ENCODE measurements at places on chromosomes 6 and 20.
A peak's percentile ranks its signal among the peaks of the same experiment; 100 is the strongest.

GRCh38 chr6:36933102-36933501, 21.4 kb upstream of the PI16 start:
- DNase-seq, result no peak

- no peak for DNase-seq
These were observed 86.3 kb downstream of the SOX4 start for GRCh38 chr6:21679761-21680265.

DNA sequence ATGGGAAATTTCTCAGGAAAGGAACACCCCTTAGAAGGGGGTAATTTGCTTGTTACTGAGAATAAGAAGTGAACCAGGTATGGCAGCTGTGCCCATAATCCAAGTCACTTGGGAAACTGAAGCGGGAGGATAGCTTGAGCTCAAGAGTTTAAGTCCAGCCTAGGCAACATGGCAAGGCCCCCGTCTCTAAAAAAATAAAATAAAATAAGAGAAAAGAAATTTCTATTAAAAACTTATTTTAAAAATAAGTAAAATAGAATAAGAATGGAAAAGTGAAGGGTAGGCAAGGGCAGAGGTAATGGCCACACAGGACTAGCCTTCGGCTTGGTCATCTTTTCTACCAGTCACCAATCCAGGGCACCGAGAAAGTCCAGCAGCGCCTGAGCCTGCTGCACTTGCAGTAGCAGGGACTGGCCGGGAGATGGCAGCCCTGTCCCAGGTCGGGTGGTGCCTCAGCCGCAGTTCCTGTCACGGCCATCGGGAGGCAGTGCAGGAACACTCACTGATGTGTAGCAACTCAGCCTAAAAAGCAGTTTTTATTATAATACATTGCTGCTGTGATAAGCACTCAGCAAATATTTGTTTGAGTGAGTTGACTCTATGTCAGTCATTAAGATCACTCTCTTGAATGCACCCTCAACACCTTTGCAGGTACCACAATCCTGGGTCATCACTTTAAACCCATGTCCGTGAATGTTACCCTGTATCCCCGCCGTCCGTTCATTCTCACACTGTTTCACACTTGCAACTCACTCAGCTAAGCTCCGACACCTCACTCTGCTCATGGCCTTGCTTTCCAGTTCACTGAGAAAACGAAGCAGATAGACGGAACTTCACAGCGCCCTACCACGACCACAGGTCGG, 23.2 kb upstream of the GCM1 start:
- peak; percentile 87 for DNase-seq

DNA sequence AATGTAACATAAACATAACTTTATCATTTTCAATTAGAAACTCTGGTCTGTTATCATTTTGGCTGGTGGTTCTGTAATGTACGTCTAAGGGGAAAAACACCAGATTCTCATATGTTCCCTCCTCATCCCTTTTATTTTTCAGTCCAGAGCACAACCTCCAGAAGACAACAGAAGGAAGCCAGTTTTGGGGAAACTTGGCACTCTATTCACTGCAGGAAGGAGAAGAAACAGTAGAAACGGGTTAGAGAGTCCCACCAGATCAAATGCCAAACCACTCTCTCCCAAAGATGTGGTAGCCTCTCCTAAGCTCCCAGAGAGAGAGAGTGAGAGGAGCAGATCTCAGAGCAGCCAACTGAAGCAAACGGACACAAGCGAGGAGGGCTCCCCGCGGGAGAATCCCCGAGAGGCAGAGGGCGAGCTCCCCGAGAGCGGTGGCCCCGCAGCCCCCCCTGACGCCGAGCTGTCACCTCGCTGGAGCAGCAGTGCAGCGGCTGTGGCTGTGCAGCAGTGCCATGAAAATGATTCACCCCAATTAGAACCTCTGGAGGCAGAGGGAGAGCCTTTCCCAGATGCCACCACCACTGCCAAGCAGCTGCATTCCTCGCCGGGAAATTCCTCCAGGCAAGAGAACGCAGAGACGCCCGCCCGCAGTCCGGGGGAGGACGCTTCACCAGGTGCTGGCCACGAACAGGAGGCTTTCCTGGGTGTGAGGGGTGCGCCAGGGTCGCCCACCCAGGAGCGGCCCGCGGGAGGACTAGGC, 117.8 kb downstream of the RTN4IP1 start:
- peak; percentile 63 for DNase-seq

- peak; percentile 53 for DNase-seq
These were observed 142.1 kb upstream of the RSPO3 start for GRCh38 chr6:126976253-126976797.

Measured in neural progenitor cell (in vitro differentiated cells).